HT1080 (cell line): ENCODE measurements at places on chromosomes 12 and 14.
A peak's percentile ranks its signal among the peaks of the same experiment; 100 is the strongest.

DNA sequence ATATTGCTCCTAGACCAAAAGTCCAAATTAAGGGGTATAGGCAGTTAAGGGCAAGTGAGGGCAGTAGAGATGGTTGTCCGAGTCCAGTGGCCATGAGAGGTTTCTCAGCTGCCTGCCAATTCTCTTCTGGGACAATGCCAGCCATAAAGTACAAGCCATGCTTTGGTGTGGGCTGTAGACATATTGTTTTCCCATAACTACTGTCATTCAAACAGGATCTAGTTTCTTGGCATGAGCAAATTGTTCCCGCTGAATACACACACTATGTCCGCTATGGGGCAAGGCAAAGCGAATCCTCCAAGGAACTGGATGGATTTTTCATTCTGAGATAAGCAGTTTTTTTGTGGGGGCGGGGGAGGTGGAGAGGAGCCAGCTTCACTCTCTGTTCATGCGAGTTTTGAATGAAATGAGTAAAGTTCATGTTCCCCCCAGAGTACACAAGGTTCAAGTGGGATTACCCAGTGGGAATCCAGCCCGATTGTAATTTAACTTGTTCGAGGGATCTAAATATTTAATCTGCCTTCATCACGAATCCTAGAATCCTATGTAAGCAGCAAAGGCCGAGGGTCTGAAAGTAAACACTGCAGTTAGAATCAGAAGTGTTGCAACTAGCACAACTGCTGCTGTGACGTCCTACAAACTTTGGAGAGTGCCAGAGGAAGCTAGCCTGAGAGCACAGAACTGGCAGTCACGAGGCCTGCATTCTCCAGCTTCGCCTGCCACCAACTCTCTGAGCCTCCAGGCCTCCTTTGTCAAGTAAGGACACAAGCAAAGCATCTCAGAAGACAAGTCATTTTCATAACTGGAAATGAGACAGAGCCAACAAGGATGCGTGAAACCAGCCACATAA lies 137.0 kb downstream of the CRADD start:
- DNase-seq = no peak

- DNase-seq = no peak
Observed at GRCh38 chr14:91869556-91869955, 2.2 kb upstream of the TC2N start.

DNA sequence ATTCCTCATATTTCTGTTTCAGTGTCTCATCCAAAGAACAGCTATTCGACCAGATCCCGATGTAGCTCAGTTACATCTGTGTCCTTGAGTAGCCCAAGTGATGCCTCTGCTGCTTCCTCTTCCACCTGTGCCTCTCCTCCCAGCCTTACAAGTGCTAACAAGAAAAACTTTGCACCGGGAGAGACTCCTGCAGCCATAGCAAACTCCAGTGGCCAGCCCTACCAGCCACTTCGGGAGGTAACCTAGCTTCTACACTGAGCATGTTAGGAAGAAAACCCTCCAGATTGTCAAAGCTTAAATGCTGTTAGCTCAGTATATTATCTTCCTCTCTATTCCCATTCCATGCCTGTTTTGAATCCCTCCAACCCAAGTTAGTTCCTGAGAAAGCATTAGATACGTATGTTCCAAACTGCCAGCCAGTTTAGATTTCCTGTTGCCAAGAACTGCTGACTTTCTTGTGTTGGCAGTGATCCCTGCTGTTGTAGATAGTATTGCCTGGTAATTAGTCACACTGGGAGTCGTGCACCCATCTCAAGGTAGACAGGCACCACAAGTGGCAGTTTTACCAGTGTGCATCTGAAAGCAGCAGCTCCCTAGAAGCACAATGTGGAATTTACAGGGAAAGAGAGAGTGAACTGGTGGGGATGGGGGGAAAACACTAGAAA lies 14.0 kb upstream of the KCNH3 start:
- no peak for DNase-seq

DNA sequence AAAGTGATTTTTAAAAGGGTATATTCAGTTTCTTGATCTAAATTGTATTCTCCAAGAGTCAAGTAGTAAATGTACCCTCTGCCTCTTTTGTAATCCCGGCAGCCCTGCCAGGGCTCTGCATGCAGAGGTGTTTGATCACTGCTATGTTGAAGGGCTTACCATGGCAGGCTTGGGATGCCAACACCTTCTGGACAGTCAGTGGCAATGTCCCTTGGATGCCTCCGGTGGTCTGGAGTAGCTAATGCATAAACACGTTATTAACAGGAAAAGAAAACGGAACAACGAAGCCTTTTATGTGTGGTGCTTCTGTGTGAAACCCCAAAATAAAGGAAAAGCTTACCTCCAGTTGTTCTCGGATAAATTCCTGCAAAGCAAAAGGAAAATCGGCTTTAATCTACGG lies 19.9 kb downstream of the EIF2B2 start:
- DNase-seq = peak; percentile 23

DNA sequence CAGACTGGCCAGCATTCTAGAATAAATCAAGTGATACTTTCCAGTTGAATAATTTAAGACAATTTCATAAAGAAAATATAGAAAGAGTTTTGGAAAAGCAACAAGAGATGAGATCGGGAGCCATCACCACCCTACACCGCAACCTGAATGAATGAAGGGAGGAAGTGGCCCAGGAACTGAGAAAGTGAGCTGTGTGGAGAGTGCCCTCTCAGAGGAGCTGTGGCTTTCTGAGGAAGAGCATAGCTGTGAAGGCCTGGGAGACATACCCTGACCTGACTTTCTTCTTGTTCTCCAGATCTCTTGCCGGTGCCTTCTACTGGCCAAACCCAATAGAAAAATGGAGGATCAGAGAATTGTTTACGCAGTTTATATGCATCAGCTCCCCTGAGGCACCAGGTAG lies 79.3 kb upstream of the TSPAN8 start:
- DNase-seq = no peak

DNA sequence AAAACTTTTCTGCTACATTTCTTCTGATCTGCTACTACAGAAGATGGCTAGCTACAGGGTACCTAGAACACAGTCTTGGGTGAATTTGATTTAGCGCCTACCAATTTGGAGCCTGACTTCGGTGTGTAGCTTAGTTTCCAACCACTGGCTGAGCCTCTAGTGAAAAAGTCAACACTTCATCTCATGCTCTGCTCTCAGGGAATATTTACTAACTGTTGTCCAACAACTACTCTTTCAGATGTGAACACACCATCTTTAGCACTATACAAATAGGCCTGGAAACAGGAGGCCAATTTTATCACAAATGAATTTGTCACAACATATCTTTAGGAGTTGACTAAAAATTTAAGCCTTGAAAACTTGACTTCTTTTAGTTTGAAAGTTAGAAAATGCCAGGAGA lies 167.9 kb downstream of the NELL2 start:
- no peak for DNase-seq

DNA sequence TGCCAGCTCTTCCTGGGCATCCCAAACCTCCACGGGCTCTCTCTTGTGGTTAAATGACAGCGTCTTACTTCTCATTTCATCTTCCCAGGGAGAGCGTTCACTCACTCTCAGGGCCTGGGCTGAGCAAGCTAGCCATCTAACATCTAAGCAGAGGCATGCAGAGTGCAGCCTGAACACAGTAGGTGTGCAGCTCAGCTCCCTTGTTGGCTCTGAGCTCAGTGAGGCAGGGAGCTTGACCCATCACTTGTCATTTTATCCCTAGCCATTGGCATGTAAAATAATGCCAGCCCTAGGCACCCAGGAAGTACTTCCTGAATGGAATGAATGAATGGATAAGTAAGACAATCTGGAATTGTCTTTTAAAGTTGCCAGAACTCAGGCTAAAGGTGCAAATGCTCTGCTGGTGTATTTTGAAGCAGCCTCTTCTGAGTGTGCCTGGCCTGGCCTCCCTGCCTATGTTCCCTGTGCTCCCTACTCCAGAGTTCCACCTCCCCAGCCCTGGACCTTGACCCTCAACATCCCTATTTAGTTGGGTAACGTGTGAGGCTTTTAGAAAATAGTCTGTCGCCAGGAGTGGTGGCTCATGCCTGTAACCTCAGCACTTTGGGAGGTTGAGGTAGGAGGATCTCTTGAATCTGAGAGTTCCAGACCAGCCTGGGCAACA lies 9.5 kb upstream of the MEG3 start:
- no peak for DNase-seq

DNA sequence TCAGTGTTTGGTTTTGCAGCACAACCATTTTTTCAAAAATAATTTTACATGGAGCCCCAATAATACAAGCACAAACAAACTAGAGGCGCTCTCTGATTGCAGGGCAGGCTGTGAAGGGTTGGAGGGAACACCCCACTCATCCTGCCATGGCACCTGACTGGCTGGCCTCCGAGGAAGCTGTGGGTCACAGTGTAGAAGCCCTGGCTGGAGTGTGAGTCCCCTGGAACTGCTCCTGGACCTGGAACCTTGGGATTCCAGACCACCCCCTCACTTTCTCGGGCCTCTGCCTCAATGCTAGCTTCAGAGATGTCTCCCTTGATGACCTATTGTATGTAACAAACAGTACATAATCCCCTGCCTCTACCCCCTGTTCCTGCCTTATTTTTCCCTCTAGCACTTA lies 14.8 kb upstream of the SERPINA12 start:
- no peak for DNase-seq

DNA sequence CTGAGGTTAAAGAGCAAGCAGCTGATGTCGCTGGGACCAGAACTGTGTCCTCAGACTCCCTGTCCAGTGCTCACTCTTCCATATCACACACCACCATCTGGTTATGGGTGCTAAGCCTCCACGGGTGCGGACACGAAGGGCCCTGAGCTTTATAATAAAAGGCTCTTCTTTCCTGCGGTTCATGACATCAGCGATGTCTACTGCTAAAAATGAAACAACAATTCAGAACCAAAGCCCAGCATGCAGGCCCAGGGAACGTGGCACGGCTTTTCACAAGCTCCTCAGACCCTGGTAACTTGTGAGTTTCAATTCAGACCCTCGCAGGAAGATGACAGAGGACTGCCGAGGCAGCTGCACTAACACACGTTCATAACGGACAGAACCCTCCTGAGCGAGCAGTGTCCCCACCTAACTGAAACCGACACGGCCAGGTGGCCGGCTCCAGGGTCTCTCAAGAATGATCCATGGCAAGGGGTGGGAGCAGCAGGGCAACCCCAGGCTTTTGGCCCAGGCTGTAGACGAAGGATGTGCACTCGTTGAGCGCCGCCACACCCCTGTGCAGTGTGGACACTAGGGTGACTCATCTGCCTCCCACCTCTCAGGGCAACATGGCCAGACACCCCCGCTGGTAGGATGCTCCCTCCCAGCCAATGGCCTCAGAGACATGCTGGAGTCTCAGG lies 180.3 kb downstream of the CALM1 start:
- no peak for DNase-seq

DNA sequence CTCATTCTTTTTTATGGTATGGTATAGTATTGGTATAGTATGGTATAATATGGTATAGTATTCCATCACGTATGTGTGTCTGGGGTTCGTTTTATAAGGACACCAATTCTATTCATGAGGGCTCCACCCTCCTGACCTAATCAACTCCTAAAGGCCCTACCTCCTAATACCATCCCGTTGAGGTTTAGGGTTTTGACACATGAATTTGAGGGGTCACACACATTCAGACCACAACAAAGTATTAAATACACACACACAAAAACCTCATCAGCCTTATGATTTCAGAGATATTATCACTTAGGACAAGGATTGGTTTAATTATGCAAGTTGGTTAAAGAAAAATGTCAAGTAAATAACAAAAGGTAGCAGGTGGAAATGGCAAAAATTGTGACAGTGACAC lies 54.1 kb upstream of the CHST11 start:
- no peak for DNase-seq

GRCh38 chr12:118359541-118359915 lies 13.2 kb downstream of the TAOK3 start:
- no peak for DNase-seq

GRCh38 chr12:91009319-91009950 lies 4.7 kb upstream of the EPYC start:
- peak; percentile 52 for DNase-seq

DNA sequence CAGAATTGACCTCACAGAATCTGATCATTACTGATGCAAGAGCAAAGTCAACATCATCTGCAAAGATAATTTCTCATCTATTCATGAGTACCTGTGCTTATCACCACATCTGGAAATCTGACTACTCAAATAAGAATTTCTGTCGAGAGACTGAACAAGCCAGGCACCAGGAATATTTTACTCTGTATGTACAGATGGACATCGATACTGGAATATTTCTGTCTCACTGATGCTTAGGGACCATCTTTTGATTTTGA lies 105.2 kb downstream of the BICD1 start:
- no peak for DNase-seq

DNA sequence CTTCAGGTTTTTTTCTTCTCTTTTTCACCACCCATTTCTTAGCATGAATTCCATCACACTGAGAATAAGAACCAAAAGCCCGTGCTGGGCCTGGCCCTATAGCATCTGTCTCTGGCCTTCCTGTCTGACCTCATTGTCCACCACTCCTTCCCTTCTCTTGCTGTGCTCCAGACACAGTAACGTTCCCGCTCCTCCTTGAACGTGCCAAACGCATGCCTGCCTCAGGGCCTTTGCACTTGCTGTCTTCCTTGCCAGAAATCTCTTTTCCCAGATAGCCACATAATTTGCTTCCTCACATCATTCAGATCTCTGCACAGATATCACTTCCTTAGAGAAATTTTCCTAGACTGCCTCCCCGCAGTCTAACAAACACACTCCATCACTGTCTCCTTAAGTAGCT lies 119.6 kb upstream of the CPSF6 start:
- DNase-seq = no peak

DNA sequence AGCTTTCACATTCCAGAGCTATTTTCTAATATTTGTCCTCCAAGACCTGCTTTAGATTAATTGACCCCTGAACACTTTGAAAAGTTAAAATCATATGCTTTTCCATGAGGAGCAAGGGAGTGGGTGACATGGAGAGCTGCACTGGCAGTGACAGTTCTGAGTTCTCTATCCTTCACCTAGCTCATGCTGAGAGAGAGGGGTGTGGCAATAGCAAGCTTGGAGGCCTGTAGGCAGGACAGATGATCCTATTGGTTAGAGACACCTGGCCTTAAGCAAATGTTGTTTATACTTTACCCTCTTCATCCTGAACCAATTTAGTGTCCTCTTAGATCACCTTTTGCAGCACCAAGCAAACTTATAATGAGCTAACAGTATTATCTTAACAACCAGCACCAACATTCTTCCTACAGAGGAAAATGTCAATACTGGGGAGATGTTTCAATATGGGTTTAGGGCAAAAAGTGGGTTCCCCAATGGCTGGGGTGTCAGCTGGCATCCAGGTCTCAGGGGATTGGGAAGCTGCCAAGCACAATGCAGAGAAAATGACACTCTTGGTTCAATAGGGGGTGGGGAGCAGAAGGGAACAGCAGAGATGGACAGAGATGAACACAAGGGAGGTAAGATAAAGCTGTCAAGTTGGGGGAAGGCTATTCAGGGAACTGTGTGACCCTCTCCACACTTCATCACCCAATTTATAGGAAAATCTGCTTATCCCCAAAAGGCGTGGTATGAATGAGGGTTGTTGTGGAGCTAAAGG lies 37.0 kb upstream of the PPM1H start:
- no peak for DNase-seq

GRCh38 chr14:88468406-88468805 lies 82.9 kb downstream of the SPATA7 start:
- peak; percentile 8 for DNase-seq

DNA sequence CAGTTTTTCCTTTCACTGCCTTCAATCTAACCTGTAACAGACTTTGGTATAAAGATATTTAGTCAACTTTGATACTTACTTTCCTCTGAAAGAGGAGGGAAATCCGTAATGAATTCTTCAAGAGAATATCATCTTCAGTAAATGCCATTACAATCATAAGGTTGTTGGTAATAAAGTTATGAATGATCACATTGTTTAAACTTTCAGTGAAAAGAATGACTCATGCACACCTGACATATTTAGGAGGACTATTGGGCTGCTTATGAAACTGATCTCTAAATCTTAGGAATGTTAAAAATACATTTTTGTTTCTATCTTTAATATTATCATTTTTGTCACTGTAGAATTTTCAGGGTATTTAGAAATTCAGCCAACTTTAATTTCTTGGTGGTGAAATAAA lies 474.7 kb downstream of the SLC16A7 start:
- DNase-seq = peak; percentile 54
